HL-60 (cell line): ENCODE measurements at places on chromosomes 3 and 15.

- no peak for DNase-seq
Measured at GRCh38 chr3:97269202-97269601, 454.8 kb downstream of the EPHA6 start.

GRCh38 chr15:33894193-33894592 lies 74.1 kb upstream of the CHRM5 start:
- no peak for DNase-seq

GRCh38 chr3:136712941-136713340 lies 39.2 kb downstream of the STAG1 start:
- DNase-seq, result peak; percentile 35

DNA sequence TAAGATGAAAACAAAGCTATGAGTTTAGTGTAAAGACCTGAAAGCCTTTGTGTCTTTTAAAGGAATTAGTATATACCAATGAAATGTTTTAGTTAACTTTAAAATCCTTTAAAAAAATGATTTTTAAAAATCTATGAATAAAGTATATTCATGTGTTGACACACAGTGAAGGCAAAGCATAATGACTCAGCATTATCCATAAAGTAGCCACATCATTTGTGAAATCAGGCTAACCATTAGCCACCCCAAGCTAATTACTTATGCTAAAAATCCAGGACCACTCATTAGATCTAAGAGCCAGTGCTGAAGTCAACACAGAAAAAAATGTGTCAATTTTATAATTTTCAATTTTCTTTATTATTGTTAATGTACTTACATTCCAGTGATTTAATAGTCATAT lies 310.2 kb downstream of the TBC1D5 start:
- no peak for DNase-seq

- DNase-seq, result no peak
Measured at GRCh38 chr3:105465251-105465853, 98.6 kb downstream of the ALCAM start.

DNA sequence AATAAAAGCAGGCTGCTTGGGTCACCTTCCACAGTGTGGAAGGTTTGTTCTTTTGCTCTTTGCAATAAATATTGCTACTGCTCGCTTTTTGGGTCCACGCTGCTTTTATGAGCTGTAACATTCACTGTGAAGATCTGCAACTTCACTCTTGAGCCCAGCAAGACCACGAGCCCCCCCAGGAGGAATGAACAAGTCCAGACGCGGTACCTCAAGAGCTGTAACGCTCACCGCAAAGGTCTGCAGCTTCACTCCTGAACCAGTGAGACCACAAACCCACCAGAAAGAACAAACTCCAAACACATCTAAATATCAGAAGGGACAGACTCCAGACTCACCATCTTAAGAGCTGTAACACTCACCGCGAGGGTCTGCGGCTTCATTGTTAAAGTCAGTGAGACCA lies 47.5 kb upstream of the CCR4 start:
- no peak for DNase-seq

GRCh38 chr3:16103472-16103871 lies 71.0 kb upstream of the GALNT15 start:
- no peak for DNase-seq

GRCh38 chr15:81887912-81888311 lies 157.9 kb downstream of the MEX3B start:
- DNase-seq, result no peak
